ENCODE measurements at places on chromosomes 4 and X.
A peak's percentile ranks its signal among the peaks of the same experiment; 100 is the strongest.

- no peak for DNase-seq
These were observed 339.0 kb upstream of the BOD1L1 start for GRCh38 chr4:13966231-13967195.

- DNase-seq: no peak
These were observed 16.2 kb downstream of the TBC1D9 start for GRCh38 chr4:140739971-140740370.

- DNase-seq: no peak
These were observed 356.0 kb upstream of the RASGEF1B start for GRCh38 chr4:81827577-81828202.

DNA sequence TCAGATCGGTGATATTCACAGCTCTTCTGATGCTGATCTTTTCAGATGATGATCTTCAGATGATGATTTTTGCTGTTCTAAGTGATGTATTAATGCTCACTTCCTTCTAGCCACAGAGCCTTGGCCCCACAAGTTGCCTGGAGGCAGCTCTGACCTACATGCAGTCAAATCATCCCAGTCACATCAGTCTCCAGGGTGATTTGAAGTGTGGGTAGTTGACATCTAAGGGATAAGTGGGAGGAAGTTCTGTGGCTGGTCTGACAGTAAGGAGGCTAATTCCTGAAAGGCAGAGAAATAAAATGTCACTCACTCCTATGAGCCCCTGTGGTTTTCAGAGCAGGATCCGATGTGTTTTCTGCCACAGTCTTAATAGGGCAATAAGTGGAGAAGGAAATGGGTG is 79.8 kb upstream of the RPL34 start:
- DNase-seq: no peak

DNA sequence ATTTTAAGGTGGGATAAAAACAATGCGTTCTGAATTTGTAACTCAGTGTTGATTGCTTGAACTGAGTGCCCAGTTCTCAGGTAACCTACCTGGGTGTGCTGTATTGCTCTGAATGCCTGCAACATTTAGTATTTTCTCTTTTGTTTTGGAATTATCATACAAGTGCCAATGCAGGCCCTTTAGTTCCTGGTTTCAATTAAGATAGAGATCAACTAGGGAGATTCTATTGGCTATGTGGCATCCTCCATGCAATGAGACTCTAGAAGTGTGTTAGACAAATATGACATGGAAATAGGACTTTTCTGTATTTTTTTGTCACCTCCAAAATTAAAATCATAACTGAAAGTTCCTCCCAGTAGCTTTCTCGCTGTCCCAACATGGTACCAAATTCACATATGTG is 438.7 kb upstream of the IGFBP7 start:
- DNase-seq: no peak

DNA sequence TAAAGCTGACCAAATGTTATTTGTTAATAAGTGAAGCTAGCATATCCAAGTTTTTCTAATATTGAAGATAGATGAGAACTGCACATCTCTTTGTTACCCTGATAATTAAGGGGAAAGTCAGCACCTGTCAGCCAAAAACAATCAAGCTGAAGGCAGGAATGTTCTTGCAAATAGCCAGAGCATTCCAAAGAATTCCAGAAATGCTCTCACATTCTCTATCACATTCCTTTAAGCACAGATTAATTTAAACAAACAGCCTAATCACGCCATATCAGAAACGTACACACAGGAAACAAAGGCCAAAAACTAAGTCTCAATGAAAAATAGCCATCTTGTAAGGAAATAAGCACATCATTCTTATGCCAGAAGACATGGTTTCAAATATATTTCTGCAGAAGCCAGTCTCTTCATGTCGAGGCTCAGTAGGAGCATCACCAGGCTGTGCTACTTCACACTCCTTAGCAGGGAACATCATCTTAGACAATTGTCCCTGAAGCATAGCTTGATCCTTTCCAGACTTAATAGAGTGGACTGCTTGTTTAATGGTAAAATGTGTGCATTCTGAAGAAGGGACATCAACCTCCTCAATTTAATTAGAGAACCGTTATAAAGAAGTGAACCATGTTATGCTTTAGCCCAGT is 252.9 kb upstream of the TTC29 start:
- DNase-seq: no peak

- no peak for DNase-seq
These were observed 82.3 kb upstream of the OGT start for GRCh38 chrX:71450433-71451106.

DNA sequence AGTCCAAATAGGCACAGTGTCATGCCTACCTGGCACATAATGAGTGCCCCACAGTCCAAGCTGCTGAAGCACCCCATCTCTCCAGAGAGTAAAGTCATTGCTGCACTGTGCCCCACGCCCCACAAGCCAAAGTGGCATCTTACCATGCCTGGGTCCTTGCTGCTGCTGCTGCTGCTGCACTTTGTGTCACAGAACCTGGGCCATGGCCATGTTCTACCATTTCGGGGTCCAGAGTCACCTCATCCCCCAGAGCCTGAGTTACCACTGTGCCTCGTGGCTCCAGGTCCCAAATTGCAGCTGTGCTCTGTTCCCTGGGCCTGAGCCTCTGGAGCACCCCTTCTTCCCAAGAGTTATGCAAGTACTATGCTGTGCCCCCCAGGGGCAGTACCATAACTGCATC is 40.5 kb downstream of the SLC10A7 start:
- DNase-seq: no peak

GRCh38 chr4:39320381-39321115 is 45.6 kb downstream of the RFC1 start:
- DNase-seq: no peak

DNA sequence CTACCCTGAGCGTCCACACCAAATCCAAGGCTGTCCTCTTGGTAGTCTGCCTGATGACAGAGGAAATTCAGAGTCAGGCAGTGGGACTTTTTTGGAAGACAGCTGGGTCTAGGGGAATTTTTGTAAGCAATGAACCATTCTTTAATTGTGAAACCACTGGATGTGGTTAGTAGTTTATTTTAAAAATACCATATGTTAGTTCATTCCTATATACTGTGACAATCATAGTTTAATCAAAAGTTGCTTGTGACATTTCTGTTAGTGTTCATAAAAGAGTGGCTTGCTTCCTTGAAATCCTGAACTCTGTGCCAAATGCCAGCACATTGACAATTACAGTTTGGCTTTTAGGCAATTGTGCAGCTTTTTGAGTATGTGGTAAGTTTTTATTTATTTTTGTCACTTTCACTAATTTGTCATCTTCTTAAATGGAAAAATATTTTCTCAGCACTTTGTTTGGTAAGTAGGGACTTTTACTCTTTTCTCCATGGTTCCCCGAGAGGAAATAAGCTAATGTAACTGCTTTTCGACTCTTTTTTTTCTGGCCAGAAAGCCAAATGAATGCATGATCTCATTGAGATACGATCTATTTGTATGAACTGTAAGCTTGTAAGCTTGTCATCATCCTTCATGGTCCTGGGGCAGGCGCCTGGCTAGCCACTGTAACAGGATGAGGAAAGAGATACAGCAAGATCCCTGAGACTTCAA is 72.6 kb upstream of the SLC4A4 start:
- DNase-seq: no peak

- DNase-seq: no peak
These were observed 140.6 kb downstream of the ARSF start for GRCh38 chrX:3181846-3182245.

GRCh38 chrX:72358313-72358712 is 52.6 kb upstream of the CITED1 start:
- DNase-seq: no peak

DNA sequence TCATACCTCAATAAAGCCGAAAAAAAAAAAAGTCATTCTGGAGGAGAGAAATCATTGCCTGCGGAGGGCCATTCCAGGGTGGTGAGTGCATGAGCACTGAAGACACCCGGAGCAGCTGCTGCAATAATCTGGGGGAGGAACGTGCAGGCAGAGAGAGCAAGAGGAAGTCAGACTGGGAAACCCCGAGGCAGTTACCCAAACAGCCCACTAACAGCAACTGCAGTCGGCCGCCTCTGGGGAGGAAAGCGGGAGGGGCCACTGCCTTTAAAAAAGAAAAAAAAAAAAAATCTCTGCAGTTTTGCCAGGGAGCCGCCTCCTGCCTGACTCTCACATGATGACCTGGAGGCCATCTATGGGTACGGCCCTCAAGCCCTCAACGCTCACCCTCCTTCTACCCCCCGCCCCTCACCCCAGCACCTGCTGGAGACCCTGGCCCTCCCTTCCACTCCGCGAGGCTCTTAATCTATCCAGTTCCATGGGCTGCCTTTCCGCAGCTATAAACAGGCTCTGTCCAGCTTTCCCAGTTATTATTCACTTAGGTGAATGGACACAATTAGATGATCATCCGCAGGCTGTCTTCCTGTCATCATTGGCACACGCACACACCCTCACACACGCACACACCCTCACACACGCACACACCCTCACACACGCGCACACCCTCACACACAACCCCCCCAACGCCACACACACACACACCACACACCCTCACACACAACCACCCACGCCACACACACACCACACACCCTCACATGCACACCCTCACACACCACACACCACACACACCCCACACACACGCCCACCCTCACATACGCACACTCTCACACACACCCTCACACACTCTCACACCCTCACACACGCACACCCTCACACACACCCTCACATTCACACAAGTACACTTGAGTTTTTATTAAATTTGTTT is 3.4 kb upstream of the AVPR2 start:
- peak; percentile 40 for DNase-seq

DNA sequence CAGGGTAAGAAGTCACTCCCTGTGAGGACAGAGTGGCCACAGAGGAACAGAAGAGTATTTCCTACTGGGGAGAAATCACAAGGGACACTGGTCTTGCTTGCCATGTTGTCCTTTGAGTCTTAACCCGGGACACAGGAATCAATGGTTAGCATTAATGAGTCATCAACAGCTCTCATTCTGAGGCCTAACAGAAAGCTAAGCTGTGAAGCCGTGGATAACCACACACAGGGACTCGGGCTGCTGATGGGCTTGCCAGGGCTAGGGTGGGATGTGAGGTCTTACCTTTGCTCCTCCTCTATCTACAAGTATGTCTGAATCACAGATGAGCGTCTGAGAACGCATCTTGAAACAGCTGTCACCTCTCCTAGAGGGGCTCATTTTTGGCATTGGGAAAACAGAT is 22.2 kb downstream of the HELT start:
- DNase-seq: no peak

GRCh38 chr4:7103607-7104365 is 35.9 kb upstream of the GRPEL1 start:
- DNase-seq: no peak

GRCh38 chrX:115679460-115679859 is 118.5 kb downstream of the PLS3 start:
- DNase-seq: no peak

DNA sequence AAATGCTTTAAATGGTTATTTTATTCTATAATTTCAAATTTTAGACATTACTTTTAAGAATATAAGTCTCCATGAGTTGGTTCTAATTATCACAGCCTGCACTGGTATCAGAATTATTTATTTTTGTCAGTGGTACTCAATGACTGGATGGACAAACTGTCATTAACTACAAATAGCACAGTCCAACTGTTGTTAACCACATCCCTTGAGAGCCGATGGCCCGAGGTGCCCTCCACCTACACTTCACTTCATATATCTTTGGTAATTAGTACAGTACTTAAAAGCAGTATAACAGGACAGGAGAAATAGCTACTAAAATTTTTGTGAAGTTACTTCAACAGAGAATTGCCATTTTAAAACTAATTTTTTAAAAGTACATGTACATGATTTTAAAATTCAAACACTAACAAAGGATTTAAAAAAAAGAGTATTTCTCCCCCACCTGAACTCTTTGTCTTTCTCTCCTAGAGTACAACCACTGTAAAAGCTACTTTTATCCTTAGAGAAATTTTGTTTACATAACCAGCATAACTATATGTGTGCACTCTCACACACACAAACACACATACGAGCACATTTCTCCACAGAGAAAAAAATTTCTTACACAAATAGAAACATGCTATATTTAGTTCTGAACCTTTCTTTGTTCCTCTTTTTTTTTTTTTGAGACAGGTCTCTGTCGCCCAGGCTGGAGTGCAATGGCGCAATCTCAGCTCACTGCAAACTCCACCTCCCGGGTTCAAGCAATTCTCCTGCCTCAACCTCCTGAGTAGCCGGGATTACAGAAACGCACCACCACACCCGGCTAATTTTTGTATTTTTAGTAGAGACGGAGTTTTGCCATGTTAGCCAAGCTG is 6.5 kb downstream of the TIFA start:
- no peak for DNase-seq

DNA sequence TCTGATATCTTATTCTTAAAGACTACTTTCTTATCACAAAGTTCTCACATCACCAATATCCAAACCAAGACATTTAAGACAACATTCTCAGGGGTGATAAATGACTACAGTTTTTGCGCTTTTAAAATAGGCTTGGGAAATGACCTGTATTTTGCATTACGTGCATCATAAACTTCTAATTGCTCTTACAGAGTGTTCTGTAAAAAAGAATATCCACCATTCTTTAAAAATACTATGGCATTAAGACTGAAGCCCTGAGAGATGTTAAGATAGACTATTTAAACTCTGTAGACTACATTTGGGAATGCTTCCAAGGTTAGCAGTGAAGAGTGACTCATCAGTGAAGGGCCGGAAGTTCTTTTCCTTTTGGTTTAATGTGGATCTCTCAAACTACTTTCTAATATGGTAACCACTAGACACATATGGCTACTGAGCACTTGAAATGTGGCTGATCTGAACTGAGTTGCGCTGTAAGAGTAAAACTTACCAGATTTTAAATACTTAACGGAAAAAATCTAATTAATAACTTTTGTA is 518.8 kb upstream of the FTHL17 start:
- no peak for DNase-seq

DNA sequence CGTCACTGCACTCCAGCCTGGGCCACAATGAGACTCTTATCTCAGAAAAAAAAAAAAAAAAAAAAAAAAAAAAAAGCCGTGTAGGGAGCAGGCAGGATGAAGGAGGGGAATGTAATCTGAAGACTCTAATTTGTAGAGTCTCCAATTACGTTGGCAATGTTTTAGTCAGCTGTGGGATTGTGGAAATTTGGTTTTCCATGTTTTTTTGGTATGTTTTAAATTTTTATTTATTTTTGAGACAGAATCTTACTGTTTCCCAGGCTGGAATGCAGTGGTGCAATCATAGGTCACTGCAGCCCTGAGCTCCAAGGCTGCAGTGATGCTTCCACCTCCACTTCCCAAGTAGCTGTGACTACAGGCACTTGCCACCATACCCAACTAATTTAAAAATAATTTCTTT is 56.5 kb downstream of the NSD2 start:
- no peak for DNase-seq

GRCh38 chr4:61245069-61245714 is 45.1 kb downstream of the ADGRL3 start:
- no peak for DNase-seq

- DNase-seq: no peak
These were observed 58.6 kb upstream of the PRSS48 start for GRCh38 chr4:151218343-151218742.

GRCh38 chr4:147396105-147396504 is 84.8 kb upstream of the EDNRA start:
- no peak for DNase-seq

GRCh38 chrX:56987741-56988140 is 7.6 kb downstream of the SPIN3 start:
- DNase-seq: no peak
